Activated CD4-positive, alpha-beta T cell treated with anti-CD3 and anti-CD28 coated beads, Interleukin-2, amount 10 ng/mL, durations not matched to agents 7 days and 5 days (primary cell): ENCODE measurements at places on chromosomes 1 and 21. TPM values are rescaled to one million over a fixed set of nuclear protein-coding genes. Genes with fewer than 3 reads are reported as not detected.

IARS2 gene
- total RNA-seq: 55.4 TPM

DNA sequence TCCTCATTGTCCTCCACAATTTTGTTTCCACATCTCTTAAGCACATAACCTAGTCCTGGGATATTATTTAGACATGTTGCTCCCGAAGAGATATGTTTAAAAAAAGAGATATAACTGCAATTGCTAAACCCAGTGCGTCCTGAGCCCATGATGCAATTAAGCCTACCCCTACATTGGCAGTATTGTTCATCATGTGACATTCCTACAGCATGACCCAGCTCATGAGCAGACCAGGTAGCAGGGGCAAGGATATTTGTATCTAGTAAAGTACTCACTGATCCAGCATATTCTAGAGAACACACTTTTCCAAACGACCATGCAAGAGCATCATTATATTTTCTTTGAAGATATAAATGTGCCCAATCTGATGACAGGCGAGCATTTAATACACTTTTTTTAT lies 1.2 kb downstream of the ADAM30 start:
- no peak for DNase-seq
- peaks cover 36% of the 10 kb centered on the region for H3K4me1 ChIP-seq
- H3K27ac ChIP-seq: no peak overlapping the region
- H3K27me3 ChIP-seq: peaks cover 28% of the 10 kb centered on the region
- H3K36me3 ChIP-seq: peaks cover 2% of the 10 kb centered on the region

DNA sequence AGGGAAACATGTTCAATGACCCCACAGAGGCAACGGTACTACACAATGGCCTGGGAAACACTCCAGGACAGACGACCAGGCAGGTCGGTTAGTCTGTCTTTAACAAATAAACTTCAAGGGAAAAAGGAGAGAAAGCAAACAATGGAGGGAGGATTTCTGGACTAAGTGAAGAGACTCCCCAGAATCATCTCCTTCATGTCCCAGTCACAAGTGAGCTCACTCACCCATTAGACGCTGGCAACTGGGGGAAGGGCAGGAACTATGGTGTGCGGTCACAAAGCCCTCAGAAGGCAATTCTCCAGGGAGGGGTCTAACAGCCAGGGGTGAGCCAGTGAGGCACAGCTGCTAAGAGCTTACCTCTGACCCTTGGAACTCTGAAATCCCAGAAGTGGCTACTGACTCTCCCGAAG lies 55.7 kb upstream of the NADK start:
- H3K4me3 ChIP-seq: no peak overlapping the region
- H3K27ac ChIP-seq: peak overlapping the region; percentile 9
- H3K4me1 ChIP-seq: peaks cover 13% of the 10 kb centered on the region
- H3K27me3 ChIP-seq: no peaks in the 10 kb centered on the region
- DNase-seq: no peak

- no peak for DNase-seq
- H3K36me3 ChIP-seq: peaks cover 19% of the 10 kb centered on the region
- no peak overlapping the region for H3K4me3 ChIP-seq
Measured at GRCh38 chr1:201486187-201486586, 17.2 kb upstream of the PHLDA3 start.

DNA sequence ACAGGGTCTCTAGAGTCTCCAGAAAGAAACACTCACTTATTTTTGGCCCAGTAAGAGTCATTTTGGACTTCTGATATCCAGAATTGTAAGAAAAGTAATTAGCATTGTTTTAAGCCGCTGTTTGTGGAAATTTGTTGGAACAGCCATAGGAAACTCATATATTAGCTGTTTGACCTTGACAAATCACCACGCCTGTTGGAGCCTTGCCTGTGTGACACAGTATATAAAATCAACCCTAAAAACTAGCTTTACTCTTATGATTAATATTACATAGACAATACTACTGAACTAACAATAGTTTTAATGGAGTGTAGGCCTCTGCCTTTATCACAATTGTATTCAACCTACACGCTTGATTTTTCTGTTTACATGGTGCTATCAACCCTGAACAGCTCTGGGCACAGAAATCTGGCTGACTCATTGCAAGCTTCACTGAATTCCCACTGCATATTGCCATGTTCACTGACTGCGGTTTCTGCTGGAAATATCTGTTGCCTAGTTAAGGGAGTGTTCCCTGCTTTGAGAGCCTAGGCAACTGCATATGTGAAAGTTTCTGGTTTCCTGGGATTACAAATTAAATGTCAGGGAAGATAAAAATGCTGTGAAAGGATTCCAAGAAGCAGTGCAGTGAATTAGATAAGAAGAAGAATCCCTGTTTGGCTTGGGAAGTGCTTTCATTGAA lies 419.5 kb upstream of the DEPDC1 start:
- H3K27me3 ChIP-seq: no peaks in the 10 kb centered on the region
- no peak for DNase-seq
- H3K27ac ChIP-seq: no peak overlapping the region
- H3K4me3 ChIP-seq: no peak overlapping the region
- no peaks in the 10 kb centered on the region for H3K36me3 ChIP-seq
